ENCODE measurements at places on chromosomes 2 and 18.
A peak's percentile ranks its signal among the peaks of the same experiment; 100 is the strongest.

- DNase-seq = no peak
Observed at GRCh38 chr2:69353360-69353759, 33.7 kb downstream of the GFPT1 start.

DNA sequence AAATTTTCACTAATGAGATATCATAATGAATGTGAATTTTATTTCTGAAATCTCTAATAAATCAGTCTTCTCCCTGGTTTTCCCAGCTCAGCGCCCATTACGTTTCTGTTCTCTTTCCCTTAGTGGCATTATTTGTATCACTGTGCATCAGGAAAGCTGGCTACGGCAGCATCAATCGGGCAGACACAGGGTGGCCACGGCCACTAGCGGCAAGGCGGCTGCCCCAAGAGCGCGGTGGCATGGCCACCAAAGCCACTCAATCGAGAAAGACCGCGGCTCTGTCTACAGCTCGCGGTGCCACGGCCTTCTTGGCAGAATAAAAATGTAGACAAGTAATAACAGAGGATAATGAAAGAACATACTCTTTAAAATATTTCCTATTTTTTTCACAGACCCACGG lies 168.0 kb downstream of the RPIA start:
- no peak for DNase-seq

- DNase-seq = no peak
Observed at GRCh38 chr2:97749581-97749980, 36.2 kb downstream of the ZAP70 start.

DNA sequence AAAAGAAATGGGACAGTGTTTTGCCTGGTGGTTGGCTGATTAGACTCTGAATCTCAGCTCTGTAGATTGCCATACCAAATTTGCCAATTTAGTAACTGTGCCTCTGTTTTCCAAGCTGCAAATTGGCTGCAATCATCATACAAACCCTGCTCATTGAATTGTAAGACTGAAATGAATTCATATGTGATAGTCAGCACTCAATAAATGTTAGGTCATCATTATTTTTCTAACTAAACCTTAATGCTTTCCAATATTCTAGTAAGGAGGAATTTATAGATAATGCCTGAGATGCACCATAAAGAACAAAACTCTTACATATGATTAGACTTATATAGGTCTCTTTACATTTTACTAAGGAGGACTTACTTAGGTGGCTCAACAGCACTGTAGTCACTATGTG lies 85.3 kb downstream of the DNER start:
- DNase-seq = no peak

DNA sequence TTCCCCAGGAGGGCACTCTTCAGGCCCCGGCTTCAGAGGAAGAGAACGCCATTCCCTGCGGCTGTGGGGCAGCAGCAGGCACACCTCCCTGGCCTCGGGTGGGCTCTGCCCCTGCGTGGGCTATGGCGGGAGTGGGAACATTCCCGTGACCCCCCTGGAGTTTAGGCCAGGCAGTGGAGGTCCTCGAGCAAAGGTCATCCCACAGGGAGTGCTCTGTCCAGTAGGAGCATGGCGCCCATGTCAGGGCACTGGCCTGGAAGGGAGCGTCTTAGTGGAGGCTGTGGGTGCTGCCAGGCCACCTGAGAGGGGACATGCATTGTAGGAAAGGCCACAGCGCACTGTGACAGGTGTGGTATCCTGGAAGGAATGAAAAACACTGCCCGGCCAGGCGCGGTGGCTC lies 9.2 kb upstream of the NFATC1 start:
- DNase-seq = no peak

DNA sequence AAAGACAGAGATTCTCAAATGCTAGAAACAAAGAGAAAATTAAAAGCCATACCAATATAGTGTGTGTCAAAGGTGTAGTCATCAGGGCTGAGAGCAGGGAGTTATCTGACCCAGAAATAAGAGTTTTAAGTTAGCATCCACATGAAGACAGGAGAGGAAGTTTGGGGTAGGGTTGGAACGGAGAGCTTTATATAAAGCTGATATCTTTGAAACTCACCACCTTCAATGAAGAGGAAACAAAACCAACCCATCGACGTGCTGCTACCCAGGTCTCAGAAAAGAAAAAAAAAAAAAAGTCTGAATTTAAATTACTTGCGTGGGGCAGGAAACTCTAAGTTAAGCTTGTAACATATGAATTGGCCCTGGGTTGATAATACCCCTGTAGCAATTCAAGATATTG lies 42.4 kb downstream of the ARL4C start:
- DNase-seq = no peak

GRCh38 chr2:12168354-12168753 lies 421.9 kb downstream of the LPIN1 start:
- DNase-seq = no peak

GRCh38 chr2:164847981-164848741 lies 6.5 kb upstream of the COBLL1 start:
- DNase-seq = no peak

- DNase-seq = no peak
Observed at GRCh38 chr2:166563894-166564293, 69.8 kb upstream of the SCN7A start.

DNA sequence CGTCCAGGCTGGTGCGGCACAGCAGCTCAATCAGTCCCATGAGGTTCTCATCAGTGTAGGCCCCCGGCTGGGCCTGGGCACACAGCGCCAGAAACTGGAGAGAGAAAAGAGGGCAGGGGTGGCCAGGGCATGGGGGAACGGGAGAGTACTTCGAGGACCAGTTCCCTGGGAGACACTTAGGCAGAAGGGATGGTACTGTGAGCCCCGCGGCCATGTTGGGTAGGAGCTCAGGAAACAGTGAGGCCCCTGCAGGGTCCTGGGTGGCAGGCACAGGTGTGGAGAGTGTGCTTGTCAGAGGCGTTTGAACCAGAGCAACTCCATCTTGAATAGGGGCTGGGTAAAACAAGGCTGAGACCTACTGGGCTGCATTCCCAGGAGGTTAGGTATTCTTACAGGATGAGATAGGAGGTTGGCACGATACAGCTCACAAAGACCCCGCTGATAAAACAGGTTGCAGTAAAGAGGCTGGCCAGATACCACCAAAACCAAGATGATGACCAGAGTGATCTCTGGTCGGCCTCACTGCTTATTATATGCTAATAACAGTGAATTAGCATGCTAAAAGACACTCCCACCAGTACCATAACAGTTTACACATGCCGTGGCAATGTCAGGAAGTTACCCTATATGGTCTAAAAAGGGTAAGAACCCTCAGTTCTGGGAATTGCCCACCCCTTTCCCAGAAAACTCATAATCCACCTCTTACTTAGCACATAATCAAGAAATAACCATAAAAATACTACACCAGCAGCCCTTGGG lies 51.9 kb upstream of the SEMA4C start:
- DNase-seq = no peak

GRCh38 chr2:58047373-58047935 lies 848 bp downstream of the VRK2 start:
- no peak for DNase-seq

- DNase-seq = no peak
Observed at GRCh38 chr2:138084206-138084605, 119.9 kb downstream of the HNMT start.

DNA sequence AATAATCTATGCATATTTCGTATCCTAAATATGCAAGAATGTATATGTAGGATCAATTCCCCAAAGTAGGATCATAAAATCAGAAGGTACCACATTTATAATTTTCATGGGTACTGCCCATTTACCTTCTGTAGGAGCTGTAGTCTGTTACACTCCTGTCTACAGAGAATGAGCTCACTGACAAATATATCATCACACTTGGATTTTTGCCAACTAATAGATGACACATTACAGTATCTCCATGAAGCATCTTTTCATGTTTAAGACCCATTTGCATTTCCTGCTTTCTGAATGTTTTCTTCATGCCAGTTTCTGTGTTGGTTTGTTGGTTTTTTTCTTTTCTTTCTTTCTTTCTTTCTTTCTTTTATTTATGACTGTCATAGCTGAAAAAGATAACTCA lies 70.9 kb upstream of the EML6 start:
- DNase-seq = no peak

GRCh38 chr2:16248571-16249105 lies 308.3 kb downstream of the MYCN start:
- DNase-seq = no peak

- DNase-seq = no peak
Observed at GRCh38 chr2:120858361-120859106, 122.9 kb downstream of the GLI2 start.

DNA sequence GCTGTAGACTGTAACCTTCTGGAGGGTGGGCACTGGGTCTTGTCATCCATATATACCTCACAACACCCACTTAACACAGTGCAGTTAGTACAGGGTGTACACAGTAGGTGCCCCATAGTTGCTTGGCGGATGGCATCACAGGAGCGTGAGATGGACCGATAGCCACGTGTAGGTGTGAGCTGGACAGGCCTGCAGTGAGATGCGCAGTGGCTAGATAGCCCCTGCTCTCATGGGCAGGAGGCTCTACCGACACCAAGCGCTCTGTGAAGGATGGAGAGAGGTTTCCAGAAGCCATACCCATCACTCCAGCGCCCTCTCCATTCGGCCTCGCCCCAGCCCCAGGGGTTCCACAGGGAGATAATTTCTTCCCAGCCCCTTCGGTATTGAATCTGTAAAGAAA lies 49.5 kb downstream of the CAPN13 start:
- DNase-seq = peak; percentile 20
